ENCODE measurements at places on chromosomes 5 and 9.

DNA sequence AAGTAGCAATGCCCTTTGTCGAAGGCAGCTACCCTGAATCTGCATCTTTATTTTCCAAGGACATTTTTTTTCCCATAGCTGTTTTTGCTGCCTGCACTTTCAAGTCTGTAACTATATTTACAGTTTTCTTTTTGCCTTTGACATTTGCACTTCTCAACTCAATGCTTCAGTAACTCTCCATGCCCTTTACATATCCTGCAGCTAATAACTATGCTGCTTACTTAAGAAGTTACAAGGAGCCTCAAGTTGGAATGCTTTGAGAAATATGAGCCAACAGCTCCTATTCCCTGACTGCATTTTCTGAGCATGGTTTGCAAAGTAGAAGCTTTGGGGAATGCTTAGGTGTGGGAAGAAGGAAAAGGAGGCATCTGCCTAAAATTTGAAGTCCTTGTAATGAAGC, 194.8 kb upstream of the TRPC7 start:
- DNase-seq: no peak

- peak; percentile 55 for DNase-seq
Measured at GRCh38 chr9:99253772-99254431, 31.8 kb downstream of the SEC61B start.

GRCh38 chr5:96968074-96968473, 32.2 kb downstream of the LNPEP start:
- no peak for DNase-seq

DNA sequence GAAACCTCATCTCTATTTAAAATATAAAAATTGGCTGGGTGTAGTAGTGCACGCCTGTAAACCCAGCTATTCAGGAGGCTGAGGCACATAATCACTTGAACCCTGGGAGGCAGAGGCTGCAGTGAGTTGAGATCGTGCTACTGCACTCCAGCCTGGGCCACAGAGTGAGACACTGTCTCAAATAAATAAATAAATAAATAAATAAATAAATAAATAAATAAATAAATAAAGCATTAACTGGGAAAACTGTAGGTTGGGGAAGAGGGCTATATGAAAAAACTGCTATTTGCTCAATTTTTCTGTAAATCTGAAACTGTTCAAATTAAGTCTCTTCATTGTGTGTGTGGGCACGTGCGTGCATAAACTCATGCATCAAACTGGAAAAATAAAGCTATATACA, 59.9 kb upstream of the RAPGEF6 start:
- DNase-seq: no peak

- no peak for DNase-seq
Measured at GRCh38 chr5:52837591-52838001, 49.9 kb downstream of the ITGA1 start.

- DNase-seq: no peak
Measured at GRCh38 chr5:139296862-139297326, 3.4 kb downstream of the MATR3 start.

DNA sequence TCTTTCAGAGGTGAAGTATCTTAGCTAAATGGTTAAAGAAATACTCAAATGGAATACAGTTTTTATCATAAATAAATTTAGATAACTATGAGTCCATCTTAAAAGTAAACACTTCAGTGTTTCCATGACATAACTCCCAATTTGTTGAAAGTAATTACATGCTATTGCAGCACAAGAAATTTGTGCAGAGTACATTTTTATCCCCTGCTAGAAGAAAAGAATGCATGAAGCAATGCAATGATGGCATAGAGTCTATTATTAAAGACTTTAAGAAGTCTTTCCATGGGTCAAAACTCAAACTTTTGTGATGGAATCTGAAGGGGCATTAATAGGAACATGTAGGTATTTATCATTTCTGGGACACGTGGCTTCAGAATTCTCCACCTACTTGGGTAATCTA, 106.6 kb upstream of the DPYSL3 start:
- DNase-seq: no peak

DNA sequence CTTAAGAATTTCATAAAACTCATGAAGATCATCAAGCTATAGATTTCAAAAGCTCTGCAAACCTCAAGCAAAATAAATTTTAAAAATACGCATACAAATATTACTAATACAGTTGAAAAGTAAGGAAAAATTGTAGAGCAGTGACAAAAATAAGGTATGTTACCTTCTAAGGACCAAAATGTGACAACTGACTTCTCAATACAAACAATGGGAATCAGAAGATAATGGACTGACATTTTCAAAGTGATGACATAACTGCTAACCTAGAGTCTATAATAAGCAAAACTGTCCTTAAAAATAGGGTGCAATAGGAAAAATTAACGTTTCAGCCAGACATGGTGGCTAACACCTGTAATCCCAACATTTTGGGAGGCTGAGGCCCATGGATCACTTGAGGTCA, 27.1 kb downstream of the RMI1 start:
- DNase-seq: no peak

DNA sequence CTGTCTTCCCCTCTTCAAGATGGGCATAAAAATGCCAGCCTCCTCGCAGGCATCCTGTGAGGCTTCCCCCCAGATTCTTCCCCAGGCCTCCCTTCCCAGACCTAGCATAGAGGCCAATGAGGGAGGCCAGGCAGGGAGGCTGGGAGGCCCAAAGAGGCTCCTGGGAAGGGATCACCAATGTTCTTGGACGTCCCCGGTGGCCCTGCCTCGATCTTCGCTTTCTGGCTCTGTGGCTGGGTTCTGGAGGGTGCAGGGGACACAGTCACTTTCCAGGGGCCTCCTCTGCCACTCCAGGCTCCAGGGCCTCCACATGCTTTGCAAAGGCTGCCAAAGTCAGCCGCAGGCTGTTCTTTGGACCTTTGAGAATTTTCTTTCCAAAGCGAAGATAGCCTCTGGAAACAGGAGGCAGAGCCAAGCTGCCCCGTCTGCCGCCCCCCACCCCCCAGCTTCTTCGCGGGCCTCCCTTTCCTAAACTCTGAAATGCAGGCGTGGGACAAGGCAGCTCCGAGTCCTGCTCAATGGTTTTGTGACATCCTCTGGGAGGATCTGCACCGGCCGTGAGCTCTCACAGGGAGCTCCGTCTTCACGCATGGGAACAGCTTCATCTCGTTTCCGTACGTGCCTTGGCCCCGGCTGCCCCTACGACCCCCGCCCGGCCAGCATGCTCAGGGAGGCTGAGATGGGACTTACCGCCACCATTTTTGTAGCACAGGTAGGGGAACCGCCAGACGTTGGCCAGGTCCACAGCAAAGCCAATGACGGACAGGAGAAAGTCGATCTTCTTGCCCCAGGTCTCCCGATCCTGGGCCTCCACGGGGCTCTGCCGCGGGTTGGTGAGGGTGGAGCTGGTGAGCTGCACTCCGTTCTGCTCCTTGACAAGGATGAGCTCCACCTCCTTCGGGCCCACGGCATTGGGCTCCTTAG, 2.8 kb downstream of the SLC6A3 start:
- no peak for DNase-seq

DNA sequence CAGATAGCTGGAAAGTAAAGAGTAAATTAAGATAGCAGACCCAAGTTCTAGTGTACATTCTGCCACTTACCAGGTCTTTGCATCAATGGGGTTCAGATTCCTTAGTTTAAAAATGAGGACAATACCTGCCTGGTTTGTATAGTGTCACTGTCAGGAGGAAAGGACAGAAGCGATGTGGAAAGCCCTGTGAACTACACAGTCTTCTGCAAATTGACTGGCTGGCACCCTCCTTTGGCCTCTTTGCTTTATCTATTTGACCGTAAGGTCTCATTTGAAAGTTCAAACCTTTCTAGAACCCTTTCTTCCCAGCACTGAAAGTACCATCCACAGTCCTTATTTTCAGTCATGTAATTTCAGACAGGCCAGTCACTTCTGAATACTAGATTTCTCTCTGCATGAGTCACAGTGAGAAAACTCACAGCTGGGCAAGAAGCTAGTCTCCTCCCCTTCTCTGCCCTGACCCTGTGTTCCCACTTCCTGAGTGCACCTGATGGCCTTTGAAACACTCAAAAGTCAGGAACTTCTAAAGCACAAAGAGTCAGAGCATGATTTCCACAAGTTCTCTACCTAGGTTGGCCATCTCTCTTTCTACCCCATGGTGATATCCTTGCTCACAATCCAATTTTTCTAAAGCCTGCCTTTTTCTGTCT, 91.3 kb upstream of the RASEF start:
- no peak for DNase-seq

DNA sequence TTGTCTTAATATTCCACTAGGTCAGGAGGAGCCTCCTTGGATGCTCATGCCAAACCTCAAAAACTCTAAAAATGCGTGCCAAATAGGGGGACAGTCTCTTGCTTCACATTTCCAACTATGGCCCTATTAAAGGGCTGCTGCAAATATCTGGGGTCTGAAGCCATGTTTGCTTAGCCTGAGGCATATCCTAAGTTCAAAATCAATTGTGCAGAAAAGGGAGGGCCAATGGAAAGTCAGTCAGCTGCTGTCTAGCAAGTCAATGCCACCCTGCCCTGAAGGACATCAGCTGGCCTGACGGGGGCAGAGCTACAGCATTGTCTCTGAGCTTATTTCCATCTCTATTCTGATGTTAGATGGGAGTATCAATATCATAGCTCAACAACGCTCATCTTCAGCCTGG, 93.6 kb downstream of the SH3TC2 start:
- DNase-seq: no peak

- DNase-seq: no peak
Measured at GRCh38 chr5:17214893-17215292, 2.5 kb upstream of the BASP1 start.

- no peak for DNase-seq
Measured at GRCh38 chr9:124598048-124598447, 90.8 kb upstream of the NR5A1 start.

GRCh38 chr5:149285153-149285552, 13.5 kb downstream of the AFAP1L1 start:
- DNase-seq: no peak

GRCh38 chr9:112881331-112881730, 9.3 kb downstream of the SLC46A2 start:
- no peak for DNase-seq

- DNase-seq: no peak
Measured at GRCh38 chr9:134944351-134944802, 26.7 kb upstream of the FCN1 start.

DNA sequence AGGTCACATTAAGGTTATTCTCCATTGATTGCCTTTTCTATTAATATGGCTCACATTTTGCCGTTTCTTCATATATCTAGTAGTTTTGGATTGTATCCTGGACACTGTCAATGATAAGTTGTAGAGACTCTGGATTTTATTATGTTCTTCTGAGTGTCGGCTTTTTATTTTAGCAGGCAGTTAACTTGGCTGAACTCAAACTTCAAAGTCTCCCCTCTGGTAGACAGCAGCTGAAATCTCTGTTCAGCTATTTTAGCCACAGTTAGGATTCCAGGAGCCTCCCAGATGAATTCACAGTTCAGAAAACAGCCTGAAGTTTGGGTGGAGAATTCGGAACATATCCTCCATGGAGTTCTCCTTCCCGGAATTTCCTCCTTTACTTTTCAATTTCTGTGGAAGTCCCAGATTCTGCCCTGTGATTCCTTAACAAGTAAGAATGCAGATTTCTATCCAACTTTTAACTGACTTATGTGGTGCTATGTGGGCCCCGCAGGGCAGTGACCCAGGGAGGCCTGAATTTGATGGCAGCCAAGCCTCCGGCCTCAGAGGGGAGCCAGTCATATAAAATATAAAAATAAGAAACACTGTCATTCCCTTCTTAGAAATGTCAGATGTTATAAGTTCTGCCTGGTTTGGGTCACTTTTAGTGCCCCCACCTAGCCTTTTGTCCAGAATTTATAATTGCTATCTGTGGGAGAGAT, 39.3 kb upstream of the MVB12B start:
- DNase-seq: no peak

GRCh38 chr9:8693464-8693863, 893.9 kb upstream of the DMAC1 start:
- DNase-seq: no peak

DNA sequence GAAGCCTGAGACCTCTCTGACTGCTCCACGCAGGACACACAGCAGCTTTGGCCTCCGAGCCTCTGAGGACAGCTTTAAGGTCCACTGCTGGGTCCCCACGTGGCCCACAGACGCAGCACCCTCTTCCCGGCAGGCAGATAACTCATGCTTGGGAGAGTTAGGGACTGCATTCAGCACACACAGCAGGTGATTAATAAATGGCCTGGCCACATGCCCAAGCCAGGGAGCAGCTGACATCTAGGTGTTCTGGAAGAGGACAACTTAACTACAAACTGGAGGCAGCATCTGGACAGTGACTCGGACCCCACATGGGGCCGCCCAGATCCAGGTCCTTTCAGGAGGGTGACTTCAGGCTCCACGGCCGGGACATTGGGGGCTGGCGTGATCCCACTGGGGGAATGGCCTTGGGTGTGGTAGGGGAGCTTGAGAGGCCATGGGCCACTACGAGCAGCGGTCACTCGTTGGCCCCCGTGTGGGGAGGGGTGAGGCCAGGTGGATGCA, 11.3 kb downstream of the NINJ1 start:
- DNase-seq: no peak

DNA sequence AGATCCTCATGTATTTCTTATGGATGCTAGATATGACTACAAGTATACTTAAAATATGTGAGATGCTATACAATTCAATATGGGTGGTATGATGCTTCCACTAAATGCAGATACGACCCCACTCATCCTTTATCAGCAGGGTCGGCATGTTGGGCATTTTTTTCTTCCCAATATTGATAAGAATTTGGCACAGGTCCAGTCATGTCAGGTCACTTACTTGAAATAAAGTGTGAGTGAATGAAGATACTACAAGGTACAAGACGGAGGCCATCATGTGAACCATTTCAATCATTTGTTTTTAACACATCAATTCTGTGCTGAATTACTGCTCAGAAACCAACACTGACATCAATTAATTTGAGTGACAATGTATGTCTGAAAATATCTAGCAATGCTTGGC, 146.9 kb upstream of the GNA14 start:
- no peak for DNase-seq

DNA sequence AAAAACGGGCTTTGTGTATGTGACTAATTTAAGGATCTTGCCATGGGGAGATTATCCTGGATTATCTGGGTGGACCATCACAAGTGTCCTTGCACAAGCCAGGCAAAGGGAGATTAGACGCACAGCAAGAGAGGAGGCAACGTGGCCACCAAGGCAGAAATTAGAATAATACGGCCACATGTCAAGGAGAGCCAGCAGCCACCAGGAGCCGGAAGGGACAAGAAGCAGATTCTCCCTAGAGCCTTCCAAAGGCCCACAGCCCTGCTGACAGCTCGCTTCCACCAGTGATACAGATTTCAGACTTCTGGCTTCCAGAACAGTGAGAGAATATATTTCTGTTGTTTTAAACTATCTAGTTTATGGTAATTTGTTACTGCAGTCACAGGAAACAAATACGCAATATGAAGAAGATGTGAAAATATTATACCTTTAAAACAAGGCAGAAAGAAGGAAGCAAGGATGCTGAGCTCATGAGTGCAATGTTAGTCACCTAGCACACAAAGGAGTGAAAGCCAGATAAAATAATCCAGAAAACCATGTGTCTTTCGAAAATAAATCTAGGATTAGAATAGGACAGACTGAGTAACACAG, 28.7 kb upstream of the F2RL1 start:
- DNase-seq: no peak

- DNase-seq: no peak
Measured at GRCh38 chr9:842635-843426, 1.3 kb downstream of the DMRT1 start.
